ENCODE measurements at places on chromosomes 2 and 18. TPM values are rescaled to one million over a fixed set of nuclear protein-coding genes. Genes with fewer than 3 reads are reported as not detected.

- no peak for DNase-seq
These were observed 161.0 kb upstream of the TMEM200C start for GRCh38 chr18:6056171-6056910.

DNA sequence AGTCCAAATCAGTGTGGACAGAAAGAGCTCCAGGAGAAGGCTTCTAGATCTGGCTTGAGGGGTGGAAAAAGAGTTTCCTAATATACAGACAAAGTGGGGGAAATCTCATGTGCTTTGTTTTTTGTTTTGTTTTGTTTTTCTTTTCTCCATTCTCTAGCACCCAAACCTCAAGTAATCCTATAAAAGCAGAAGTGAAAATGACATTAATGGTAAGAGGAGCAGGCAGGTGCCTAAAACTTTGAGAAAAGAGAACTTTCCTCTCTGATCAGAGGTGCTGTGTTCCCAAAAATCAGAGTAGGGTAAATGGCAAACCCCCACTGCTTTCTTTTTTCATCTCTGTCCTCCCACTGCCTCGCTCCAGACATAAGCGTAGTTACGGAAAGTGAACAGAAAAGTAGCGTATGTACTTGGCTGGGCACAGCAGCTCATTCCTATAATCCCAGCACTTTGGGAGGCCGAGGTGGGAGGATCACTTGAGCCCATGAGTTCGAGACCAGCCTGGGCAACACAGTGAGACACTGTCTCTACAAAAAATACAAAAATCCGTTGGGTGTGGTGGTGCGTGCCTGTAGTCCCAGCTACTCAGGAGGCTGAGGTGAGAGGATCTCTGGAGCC is 77.8 kb downstream of the FAM161A start:
- DNase-seq, result no peak

DNA sequence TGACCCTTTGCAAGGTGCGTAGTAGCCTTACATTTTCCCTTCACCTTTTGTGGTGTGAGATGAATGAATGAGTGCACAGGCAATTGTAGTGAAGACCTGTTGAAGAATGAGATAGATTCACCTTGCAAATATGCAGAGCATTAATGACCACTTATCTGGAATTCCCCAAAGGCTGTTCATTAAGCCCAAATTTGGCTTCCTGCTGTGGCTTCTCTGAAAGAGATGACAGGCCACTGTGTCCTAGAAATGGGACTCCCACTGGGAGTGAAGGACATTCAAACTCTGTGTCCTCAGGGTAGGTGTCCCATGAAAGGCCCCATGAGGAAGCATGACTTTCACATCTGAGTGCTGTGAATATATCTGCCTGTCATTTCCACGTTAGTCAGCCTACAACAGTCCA is 1821.8 kb upstream of the PIK3C3 start:
- DNase-seq, result no peak

DNA sequence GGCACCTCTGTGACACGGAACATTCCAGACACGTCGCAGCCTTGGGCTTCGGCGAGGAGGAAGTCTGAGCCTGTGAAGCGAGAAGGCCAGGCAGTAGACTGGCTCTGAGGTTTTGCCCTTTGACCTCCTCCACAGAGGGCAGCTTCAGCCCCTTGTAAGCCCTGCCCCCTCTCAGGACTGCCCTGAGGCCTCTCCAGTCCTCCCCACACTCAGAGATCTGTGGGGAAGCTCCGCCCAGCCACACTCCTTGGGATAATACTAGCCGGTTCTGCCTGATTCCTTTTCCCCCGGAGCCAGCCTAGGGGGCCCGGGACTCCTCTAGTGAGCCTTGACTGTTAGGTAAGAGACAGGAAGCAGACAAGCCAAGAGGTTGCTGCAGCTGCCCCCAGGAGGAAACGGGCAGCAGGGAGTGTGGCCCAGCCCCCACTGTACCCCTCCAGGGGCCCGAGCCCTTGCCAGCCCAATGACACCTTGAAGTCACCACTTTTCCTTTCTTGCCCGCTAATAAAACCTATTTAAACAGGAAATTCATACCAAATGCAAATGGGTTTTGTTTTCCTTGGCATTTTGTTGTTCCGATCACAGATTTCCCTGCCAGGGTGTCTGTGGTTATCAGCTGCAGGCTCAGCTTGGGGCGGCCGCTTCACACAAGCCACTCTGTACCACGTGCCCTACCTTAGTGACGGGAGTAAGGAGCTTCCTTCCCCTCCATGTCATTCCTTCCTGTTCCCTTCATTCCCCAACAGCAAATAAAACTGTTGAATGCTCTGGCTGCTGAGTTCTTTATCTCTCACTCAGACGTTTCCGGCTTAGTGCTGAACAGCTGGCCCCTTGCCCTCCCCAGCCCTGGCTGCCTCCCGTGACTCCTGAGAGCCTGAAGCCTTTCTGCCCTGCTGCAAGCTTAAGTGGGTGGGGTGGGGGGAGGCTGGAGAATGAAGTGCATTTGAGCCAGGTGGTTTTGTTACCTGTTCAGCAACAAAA is 124.7 kb downstream of the CABLES1 start:
- peak; percentile 76 for DNase-seq

Gene TUBA4B
- polyA plus RNA-seq, result 0.91 TPM

Gene EPAS1
- polyA plus RNA-seq, result 44.2 TPM

Gene CD207
- polyA plus RNA-seq, result not detected

Gene M1AP
- 1.1 TPM for polyA plus RNA-seq
